ENCODE measurements at places on chromosomes 13 and 19. TPM values are rescaled to one million over a fixed set of nuclear protein-coding genes. Genes with fewer than 3 reads are reported as not detected.
A peak's percentile ranks its signal among the peaks of the same experiment; 100 is the strongest.

- DNase-seq = no peak
Observed at GRCh38 chr19:31991984-31992655, 353.3 kb upstream of the ZNF507 start.

DNA sequence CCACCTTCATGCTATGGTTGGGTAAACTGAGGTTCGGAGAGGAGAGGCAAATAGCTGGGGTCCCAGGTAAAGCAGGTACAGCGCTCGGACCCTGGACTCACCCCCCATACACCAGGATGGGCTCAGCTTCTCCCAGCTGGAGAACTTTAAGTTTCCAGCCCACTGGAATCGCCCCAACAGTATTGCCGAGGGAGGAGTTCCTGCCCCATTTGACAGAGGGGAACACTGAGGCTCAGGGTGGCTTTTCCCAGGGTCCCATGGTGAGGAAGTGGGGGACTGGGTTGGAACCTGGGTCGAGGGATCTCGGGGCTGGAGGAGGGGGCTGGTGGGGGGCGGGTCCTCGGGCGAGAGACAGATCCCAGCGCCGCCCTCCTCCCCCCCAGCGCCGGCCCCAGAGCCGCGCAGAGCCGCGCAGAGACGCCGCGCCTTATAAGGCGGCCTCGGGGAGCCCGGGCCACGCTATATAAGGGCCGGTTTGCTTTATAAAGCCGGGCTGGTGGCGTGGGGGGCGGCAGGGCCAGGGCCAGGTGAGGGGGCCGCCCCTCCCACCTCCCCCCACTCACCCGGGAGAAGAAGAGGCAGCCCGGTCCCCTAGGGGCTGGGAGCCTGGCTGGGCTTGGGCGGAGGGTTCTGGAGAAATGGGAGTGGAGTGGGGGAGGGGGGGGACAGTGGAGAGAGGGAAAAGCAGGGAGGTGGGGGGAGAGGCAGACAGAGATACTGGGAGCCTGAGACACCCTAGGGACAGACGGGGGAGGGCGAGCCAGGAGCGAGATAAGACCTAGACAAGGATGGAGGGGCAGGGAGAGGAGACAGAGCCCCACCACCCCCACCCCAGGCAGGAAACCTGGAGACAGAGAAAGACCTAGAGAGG is 1.1 kb downstream of the CNN1 start:
- peak; percentile 60 for DNase-seq

Gene C13orf46
- total RNA-seq = 0.37 TPM

Gene FXYD7
- total RNA-seq = not detected

- DNase-seq = no peak
Observed at GRCh38 chr19:543910-544608, at the start of gene GZMM. TSS of gene GZMM (plus strand) at chr19:544053. CDS start at chr19:544072, 19 bp downstream.

DNA sequence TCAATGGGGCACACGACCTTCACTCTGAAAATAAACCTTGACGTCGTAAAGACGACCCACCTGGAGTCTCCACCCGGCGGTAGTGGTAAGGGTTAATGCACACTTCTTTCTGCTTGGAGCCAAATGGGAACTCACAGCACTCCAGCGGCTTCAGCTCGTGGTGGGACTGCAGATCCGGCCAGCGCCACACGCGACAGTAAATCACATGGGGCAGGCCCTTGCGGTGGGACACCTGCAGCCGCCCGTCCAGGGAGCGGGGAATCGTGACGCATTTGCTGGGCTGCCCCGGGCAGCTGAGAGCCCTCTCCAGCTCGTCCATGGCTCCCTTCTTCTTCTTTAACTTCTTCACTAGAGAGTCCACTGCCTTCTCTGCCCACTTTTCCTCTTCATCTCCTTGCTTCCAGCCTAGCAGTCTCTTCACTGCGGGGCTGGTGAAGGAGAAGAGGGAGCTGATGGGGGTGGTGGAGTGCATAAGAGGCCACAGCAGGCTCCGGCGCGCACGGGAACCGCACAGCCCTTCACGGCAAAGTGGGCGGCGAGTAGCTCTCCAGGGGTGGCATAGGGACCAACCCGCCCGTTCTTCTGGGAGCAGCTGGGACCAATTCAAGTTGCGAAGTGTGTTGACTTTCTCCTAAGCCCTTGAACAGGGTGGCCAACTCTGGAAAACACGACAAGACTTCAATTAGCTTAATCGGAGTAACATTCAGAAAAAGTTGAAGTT is 40.7 kb downstream of the SMAD9 start:
- DNase-seq = no peak

DNA sequence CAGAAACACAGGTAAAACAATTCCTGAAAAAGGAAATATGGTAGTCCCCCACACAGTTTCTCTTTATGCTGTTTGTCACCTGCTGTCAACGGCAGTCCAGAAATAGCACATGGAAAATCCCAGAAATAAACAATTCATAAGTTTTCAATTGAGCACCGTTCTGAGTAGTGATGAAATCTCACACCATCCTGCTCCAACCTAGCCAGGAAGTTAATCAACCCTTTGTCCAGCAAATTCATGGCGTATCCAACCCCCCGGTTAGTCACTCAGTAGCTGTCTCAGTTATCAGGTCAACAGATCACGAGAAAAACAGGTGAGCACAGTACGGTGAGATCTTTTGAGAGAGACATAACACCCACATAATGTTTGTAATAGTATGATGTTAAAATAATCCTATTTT is 74.2 kb downstream of the TUBGCP3 start:
- no peak for DNase-seq

Gene CEBPA
- 2.4 TPM for total RNA-seq

GRCh38 chr19:18349524-18350128 is 9.2 kb downstream of the PGPEP1 start:
- DNase-seq = peak; percentile 65

DNA sequence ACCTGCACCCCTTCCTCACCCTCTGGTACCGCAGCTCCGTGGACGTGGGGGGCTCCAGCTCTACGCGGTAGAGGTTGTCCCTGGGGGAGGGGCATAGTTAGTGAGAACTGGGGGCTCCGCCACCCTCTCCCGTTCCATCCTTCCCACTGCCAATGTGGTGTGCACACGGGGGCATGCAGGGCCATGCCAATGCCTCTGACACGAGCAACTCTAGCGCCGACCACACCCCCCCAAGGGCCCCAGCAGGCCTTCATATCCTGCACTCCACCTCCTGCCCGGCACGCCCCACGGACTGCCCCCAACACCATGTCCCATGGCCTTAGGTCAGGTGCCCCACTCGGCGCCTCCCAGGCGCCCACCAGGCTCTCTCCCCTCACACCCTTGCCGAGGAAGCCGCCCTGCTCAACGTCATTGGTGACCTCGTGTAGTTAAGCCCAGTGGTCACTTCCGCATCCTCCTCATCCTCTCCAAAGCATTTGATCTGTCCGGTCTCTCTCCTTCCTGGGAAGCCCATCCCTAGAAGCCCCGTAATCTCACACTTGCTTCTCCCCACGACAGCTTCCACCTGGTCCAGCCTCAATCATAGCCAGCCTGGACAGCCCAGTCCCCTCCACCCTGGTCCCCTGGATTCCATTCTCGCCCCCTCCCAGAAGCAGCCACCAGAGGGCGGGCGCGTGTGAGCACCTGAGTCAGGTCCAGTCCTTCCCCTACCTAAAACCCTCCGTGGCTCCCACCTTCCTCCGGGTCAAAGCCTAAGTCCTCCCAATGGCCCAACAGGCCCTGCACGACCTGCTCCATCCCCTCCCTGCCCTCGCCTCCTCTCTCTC is 2.1 kb downstream of the SEMA6B start:
- DNase-seq = no peak

DNA sequence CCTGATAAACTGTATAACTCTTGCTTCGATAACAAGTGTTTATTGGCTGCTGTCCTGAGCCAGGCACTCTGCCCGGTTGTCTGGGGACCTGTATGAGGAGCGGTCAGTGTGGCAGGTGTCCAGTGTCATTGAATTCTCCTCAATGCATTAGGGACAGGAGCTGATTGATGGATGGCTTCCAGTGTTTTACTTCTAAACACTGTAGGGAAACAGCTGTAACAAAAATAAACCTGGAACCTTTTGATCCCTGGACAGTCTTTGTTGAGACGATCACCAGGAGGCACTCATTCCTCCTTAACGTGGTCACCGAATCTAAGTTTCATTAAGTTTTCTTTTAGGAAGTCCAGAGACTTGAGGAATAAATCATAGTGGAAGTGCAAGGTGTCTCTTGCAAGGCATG is 17.9 kb downstream of the UBAC2 start:
- peak; percentile 87 for DNase-seq

- DNase-seq = no peak
Observed at GRCh38 chr13:45258334-45258675, 57.5 kb upstream of the KCTD4 start.
